ENCODE measurements at places on chromosomes 5 and 9.

DNA sequence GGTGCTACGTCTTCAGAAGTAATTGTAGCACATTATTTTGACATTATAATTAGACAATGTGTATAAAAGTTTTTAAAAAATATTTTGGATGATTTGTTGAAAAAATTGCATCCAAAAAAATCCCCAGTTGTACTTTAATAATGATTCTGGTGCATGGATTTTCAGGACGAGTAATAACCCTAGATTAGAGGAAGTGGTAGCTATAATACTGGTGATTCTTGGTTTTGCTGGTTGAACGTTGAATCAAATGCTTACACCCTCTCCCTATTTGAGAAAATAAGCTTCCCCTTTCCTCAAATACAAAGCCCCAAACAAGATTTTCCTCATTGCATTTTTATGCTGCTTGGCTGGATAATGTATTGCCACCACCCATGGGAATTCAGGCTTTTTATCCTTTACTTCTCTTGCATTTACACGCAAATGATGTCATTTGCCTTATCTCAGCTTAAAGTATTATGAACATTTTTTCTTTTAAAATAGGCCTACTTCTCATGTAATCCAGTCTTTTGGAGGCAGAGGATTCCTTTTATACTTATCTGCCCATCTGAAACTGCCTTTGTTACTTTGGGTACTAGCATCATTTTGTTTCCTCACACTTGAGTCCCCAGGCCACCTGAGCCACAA is 86.3 kb downstream of the UBE2R2 start:
- no peak for DNase-seq

- no peak for DNase-seq
Measured at GRCh38 chr5:133356396-133356983, 255.9 kb downstream of the FSTL4 start.

- DNase-seq: no peak
Measured at GRCh38 chr5:179874136-179874535, 15.5 kb upstream of the MRNIP start.

- no peak for DNase-seq
Measured at GRCh38 chr5:28751396-28751795, 1713.0 kb upstream of the CDH9 start.

DNA sequence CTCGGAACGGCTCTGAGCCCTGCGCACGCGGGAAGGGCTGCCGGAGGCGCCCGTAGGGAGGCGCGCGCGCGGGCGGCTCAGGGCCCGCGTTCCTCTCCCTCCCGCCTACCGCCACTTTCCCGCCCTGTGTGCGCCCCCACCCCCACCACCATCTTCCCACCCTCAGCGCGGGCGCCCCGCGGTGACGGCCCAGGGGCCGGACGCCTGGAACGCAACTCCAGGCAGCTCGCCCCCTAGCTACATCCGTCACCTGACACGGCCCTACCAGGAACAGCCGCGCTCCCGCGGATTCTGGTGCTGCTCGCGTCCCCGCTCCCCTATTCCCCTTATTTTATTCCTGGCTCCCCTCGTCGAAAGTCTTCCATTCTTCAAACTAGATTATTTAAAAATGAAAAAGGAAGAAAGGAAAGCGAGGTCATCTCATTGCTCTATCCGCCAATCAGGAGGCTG is at the start of gene CDKN2B-AS1:
CDKN2B-AS1 (plus strand) TSS at position 236 of the 450 bp plus-strand sequence.
- DNase-seq: no peak

DNA sequence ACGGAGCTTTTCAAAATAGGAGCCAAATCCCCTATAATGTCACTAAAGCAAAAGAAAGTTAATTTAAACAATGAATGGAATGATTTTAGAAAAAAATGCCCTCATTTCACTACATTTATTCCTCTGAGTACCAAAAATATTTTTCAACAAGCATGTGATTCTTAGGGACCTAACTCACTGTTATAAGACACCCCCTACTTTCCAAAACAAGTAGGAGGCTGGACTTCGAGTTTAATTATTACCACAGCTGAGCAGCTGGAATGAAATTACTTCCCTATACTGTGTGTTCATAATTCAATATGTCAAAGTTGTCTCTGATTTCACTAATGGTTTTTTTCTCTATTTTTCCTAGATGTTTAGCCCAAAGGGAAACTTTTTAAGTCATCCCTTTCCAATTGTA is 61.6 kb downstream of the SAXO1 start:
- DNase-seq: no peak

DNA sequence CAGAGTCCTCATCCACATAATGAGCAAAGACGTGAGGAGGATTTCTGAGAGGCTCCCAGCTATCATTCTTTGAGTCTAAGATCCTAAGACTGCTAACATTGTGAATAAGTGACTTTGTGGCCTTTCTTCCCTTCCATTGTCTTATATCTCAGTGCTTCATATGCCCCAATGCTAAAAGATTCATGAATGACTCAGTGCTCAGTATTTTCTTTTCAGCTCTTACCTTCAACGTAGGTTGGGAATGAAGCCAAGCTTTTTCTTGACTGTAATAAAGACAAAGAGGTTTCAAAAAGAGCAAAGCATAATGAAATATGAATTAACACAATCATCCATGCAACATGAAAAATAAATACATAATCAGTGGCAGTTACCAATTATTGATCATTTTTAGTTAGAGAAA is 146.4 kb downstream of the ENTREP1 start:
- DNase-seq: no peak

DNA sequence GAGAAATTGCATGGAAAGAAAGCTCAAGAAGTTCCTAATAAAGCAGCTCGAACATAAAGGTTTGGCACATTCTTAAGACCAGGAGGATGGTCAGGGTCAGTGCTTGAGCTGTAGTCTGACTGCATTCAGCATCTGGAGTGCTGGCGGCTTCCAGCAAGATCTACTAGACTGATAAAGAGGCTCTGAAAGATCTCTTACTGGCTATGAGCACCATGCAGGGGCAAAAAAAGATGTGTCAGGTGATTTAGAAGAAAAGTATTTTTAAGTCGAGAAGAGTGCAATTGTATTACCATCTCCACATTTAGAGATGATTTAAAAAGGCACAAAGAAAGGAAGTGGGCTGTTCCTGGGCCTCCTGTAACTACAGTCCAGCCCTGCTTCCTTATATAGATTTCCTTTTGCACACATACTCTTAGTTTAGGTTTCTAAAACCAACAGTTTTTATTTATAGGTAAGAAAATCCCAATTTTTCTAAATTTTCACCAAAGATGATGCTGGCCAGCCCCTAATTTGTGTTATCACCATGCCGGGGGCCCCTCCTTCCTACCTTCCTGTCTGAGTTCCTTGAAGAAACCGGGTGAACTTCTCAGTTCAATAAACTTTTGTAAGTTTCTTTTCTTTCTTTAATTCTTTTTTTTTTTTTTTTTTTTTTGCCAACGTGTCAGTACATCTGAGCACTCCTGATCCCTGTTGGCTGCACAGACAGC is 65.9 kb upstream of the PLPP1 start:
- DNase-seq: no peak

GRCh38 chr9:87742813-87743428 is 17.0 kb downstream of the CTSL start:
- DNase-seq: no peak

- no peak for DNase-seq
Measured at GRCh38 chr5:176550275-176550831, 1.2 kb downstream of the CDHR2 start.

- peak; percentile 7 for DNase-seq
Measured at GRCh38 chr9:89999534-90000370, 394.9 kb downstream of the GADD45G start.

DNA sequence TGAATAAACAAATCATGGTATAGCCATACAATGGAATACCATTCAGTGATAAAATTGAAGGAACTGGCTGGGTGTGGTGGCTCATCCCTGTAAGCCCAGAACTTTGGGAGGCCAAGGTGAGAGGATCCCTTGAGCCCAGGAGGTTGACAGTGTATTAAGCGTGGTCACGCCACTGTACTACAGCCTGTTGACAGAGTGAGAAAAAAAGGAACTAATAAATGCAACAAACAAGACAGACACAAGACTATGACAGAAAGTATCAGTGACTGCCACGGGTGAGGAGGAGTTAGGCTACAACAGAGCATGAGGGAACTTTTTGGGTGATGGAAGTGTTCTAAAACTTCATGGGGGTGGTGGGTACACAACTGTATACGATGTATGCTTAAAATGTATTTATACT is 2.2 kb downstream of the FNIP1 start:
- no peak for DNase-seq

GRCh38 chr5:34709861-34710673 is 53.9 kb downstream of the RAI14 start:
- no peak for DNase-seq

- no peak for DNase-seq
Measured at GRCh38 chr9:76553680-76554079, 94.7 kb downstream of the GCNT1 start.

- DNase-seq: no peak
Measured at GRCh38 chr5:12003680-12004079, 99.4 kb upstream of the CTNND2 start.

DNA sequence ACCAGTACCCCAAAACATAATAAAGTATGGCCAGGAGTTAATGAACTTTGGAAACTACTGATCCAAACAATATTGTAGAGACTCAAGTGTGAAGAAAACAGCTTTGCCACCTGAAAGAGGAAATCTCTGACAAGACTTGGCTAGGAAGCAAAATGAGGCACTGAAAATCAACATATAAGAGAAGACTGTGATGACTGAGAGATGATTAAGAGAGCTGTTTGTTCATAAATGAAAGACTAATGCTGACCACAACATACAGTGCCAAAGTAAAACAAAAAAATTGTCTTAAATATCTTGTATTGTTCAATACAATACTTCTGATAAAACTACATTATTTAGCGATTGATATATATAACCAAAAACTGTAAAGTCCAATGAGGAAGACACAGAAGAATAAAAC is 7.2 kb downstream of the RC3H2 start:
- no peak for DNase-seq

DNA sequence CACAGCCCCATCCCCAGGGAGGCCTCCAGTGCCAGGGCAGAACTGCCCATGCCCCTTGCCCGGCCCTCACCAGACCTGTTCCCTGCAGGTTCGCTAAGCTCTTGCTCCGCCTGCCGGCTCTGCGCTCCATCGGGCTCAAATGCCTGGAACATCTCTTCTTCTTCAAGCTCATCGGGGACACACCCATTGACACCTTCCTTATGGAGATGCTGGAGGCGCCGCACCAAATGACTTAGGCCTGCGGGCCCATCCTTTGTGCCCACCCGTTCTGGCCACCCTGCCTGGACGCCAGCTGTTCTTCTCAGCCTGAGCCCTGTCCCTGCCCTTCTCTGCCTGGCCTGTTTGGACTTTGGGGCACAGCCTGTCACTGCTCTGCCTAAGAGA is 110.1 kb downstream of the RXRA start:
- no peak for DNase-seq

- no peak for DNase-seq
Measured at GRCh38 chr5:27221410-27221809, 183.0 kb upstream of the CDH9 start.

GRCh38 chr9:7315116-7315515 is 484.5 kb downstream of the DMAC1 start:
- no peak for DNase-seq

DNA sequence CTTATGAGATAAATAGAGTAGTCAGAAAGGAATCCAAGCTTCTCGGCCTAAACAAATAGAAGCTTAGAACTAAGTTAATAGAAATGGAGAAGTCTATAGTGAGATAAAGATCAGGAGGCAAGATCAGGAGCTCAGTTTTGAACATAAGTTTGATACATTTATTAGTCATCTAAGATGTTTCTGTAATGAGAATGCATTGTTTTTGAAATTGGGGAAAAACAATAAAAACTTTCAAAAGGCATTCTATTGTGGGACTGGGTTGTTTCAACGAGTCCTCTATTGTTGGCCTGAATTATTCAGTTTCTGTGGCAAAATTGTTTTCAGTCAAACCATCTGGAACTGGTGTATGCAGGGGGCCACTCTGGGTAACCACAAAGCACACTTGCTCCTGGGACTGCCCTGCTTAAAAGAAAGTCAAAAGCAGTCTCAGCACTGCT is 181.0 kb upstream of the CLINT1 start:
- DNase-seq: no peak

GRCh38 chr9:131616983-131617604 is 71.8 kb downstream of the PRRT1B start:
- no peak for DNase-seq

DNA sequence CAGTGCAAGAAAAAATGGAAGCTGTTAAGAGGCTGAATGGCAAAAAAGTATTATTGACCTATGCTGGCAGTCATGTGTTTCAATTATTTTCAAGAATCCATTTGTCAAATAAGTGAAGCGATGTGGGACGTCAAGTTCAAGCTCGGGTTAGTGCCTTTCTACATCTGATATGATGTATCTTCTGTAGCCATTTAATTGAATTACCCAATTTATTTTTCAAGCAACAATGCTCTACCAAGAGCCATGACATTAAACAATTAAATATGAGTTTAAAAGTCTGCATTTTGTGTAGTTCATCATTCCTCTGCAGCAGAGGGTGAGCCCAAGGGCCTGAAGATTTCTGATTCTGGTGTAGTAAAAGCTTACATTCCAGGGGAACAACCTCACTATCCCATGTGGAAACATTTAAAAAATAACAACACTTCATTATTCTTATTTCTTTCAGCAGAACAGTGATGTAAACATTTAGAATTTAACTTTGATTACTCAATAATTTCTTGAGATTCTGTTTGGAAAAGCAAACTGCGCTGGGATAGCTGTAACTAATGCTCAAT is 619.7 kb upstream of the ARRDC3 start:
- no peak for DNase-seq

DNA sequence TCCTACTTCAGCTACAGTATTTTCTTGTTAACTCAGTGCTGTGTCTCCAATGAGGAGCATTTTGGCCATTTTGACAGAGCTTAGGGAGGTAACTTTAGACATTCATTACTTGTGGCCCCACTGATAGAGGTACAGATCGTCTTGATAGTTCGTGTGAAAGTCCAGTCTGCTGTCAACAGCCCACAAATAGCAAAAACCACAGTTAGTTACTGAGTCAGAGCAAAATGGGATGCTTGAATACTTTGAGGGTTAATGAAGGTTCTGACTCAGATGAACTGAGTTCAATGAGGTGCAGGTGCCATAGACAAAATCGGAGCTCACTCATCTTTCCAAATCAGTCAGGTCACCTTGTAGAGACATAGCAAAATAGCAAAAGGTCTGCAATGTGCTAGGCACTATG is 163.1 kb upstream of the TLE4 start:
- DNase-seq: no peak

GRCh38 chr5:5124231-5124630 is 15.9 kb upstream of the ADAMTS16 start:
- no peak for DNase-seq

GRCh38 chr5:86986837-86987236 is 280.8 kb upstream of the RASA1 start:
- DNase-seq: no peak
